ENCODE measurements at places on chromosomes 12 and 14. TPM values are rescaled to one million over a fixed set of nuclear protein-coding genes. Genes with fewer than 3 reads are reported as not detected.

Gene MYO1A
- polyA plus RNA-seq = not detected

Gene KRT78
- polyA plus RNA-seq = 0.07 TPM

Gene GDF3
- 0.22 TPM for polyA plus RNA-seq

Gene LGALS3
- 308 TPM for polyA plus RNA-seq

Gene INHBE
- polyA plus RNA-seq = 0.01 TPM

Gene HOXC6
- 0.03 TPM for polyA plus RNA-seq

- no peak for DNase-seq
Measured at GRCh38 chr12:49357103-49357678, 10.1 kb upstream of the SPATS2 start.

GRCh38 chr12:105986779-105987684 is 151.7 kb downstream of the NUAK1 start:
- DNase-seq = no peak

- no peak for DNase-seq
Measured at GRCh38 chr12:125149160-125150108, 84.2 kb downstream of the AACS start.

GRCh38 chr12:19967431-19967830 is 400.9 kb upstream of the PDE3A start:
- no peak for DNase-seq

GRCh38 chr14:61646366-61647116 is 48.8 kb upstream of the HIF1A start:
- no peak for DNase-seq

DNA sequence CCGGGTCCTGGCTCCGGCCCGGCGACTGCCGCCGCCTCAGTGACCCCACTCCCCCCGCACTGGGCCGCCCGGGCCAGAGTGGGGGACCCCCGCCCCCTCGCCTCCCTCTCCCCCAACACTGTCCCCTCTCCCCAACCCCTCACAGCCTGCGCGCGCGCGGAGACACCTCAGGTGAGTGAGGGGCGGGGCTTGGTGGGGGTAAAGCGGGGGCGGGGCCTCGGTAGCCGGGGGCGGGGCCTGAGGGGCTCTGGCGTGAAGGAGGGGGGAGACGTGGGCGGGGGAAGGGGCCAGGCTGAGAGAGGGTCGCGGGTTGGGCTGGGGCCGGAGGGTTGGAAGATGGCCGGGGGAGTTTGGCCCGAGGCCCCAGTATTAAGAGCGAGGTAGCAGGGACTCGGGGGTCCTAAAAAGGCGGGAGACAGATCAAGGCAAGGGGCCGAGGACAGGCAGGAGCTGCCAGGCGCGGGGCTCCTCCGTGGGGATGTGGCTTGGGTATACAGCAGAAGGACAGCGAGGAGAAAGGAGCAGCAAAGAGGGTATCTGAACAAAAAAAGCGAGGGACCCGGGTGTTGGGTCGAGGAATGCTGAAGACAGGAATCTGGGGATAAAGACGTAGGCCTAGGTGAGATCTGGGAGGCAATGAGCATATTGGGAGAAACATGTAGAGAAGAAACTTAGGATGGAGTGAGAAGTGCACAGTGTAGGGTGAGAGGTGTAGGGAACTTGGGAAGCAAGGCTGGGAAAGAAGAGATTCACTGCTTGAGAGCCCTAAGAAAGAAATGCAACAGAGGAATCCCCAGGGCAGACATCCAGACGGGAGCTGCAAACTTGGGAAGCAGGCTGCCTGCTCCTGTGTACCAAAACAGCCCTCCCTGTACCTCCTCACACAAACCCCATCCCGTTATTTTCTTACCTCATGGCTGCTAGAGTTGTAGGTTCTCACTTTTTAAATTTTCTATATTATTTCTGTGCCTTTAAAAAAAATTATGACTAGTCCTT is 10.8 kb downstream of the SUOX start:
- DNase-seq = peak; percentile 70

DNA sequence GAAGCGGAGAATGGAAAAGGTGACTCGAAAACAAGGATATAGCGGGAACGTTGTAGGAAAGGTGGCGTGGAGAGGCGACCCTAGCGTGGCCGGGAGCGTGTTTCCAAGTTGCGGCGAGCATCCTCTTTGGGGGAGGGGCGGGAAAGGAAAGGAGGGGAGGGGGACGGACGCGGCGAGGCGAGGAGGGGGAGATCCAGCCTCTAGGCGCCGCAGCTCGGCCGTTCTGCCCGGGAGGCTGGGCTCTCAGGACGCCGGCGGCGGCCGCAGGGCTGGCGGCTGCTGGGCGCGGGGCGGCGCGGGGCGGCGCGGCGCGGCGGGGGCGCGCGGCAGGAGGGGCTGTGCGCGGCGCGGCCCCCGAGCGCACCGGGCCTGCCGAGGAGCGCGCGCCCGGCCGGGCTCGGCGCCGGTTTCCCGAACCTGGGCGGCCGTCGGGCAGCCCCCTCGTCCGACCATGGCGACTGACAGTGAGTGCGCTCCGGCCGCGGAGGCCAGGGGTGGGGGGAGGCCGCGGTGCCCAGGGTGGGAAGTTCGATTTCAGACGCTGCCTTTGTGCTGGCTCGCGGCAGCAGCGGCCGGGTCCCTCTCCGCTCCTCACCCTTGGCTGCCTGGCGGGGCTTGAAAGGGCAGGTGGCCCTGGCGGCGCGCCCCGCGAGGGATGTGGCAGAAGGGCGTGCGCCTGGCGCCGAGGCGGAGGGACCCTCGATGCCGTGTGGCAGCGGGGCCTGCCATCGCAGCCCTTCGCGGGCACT is 50.3 kb downstream of the SNAPC1 start:
- no peak for DNase-seq

DNA sequence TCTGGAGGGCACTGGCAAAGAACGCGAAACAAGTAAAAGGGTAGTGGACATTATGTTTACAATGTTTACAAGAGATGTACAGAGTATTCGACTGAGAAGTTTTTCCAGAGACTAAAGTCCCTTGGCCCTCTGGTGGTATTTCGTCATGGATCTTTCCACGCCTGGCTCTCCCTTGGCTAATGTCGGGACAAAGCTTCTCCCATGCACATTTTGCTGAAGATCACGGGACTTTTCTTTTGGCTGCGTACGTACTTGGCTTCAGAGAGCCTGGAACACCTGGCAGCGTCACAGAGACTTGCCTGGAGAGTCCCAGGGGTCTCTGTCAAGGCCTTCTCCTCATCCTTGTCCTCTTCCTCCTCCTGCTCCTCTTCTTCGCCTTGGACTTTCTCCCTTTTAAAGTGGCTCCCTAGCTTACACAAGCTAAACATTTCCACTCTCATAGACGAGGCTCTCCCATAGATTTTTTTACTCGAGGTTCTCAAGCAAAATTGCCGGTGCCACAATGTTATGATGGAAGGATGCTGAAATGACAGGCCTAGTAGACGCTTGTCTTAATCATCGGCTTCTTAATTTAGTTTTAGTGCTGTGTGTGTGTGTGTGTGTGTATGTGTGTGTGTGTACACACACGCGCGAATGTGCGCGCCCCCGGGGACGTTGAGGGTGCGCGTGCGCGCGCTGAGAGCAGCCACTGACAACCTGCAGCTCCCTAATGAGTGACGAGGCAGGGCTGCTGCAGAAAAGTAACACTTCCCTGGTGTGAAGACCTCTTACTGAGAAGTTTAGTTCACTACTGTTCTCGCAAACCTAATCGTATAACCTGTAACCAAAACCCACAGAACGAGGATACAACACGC is 4.9 kb upstream of the FOXG1 start:
- DNase-seq = no peak

- DNase-seq = no peak
Measured at GRCh38 chr12:121958541-121959240, 40.3 kb downstream of the CFAP251 start.

- no peak for DNase-seq
Measured at GRCh38 chr12:1205512-1206060, 214.6 kb downstream of the ERC1 start.

GRCh38 chr14:52342849-52343596 is 28.9 kb downstream of the PTGER2 start:
- no peak for DNase-seq

DNA sequence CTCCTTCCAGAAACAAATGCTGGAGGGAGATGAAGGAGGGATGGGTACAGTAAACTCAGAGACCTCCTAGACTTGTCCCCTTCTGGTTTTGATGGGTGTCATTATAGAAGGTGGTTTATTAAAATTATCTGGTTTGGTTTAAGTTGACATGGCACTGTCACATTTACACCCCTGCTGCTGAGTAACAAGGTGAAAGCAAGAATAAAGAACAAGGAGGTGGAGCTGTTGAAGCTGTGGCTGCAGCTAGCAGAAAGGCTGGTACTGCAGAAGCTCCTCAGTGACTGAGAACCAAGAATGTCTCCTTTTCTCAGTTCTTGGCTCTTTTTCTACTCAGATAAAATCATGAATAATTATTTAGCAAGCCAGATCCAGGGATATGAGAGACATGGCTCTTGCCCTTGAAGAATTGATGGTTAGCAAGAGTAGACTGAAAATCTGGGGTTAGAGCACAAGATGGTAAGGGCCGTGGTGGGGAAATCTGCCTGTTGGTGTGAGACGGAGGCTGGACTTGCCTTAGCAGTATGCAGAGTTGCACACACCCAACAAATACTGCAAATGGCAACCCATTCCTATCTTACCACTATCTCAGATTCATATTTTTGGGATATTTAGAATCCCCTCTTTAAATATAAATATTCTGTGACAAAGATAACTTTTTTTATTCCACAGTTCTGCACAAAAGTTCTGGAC is at the start of gene GZMH:
Gene GZMH, minus strand, starts transcription at position 31 of the 690 bp plus-strand sequence. CDS start 72 bp downstream, outside the sequence.
- no peak for DNase-seq

DNA sequence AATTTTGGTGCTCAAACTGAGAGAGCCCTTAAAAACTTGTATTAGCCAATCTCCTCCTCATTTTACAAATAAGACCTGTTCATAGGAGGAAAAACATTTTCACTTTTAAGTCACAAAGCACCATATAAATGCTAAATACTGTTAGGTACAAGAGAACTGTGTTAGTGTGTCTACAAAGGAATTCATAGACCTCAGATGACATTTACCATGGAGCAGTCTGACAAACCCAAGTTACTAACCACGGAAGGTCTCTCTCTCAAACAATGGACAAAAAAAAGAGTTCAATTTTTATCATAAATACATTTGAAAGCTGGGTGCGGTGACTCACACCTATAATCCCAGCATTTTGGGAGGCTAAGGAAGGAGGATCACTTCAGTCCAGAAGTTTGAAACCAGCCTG is 10.0 kb downstream of the SBNO1 start:
- no peak for DNase-seq

DNA sequence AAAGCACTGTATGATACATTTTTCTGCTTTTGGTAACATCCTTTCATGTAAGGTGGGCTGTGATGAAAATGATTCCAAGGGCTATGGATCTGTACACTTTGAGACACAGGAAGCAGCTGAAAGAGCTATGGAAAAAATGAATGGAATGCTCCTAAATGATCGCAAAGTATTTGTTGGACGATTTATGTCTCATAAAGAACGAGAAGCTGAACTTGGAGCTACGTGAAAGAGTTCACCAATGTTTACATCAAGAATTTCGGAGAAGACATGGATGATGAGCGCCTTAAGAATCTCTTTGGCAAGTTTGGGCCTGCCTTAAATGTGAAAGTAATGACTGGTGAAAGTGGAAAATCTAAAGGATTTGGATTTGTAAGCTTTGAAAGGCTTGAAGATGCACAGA is 22.1 kb upstream of the SRGAP1 start:
- no peak for DNase-seq

- DNase-seq = peak; percentile 8
Measured at GRCh38 chr12:115771065-115771464, 506.4 kb downstream of the MED13L start.

DNA sequence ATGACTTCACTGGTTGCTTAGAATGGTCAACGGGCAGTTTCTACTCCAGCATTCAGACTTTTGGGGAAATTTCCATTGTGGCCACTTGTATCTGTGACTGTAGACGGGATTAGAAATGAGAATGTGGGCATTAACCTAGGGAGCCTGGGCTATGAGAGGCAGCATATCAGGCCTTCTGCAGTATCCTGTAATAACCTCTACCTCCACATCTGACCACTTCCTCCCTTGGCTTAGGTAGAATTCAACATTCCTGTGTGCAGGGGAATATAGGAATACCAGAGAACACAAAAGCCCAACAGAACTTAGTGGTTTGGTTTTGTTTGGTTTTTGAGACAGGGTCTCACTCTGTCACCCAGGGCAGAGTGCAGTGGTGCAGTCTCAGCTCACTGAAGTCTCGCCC is 76.4 kb upstream of the HOXC13 start:
- no peak for DNase-seq

GRCh38 chr14:75401361-75401760 is 26.5 kb upstream of the JDP2 start:
- peak; percentile 81 for DNase-seq

DNA sequence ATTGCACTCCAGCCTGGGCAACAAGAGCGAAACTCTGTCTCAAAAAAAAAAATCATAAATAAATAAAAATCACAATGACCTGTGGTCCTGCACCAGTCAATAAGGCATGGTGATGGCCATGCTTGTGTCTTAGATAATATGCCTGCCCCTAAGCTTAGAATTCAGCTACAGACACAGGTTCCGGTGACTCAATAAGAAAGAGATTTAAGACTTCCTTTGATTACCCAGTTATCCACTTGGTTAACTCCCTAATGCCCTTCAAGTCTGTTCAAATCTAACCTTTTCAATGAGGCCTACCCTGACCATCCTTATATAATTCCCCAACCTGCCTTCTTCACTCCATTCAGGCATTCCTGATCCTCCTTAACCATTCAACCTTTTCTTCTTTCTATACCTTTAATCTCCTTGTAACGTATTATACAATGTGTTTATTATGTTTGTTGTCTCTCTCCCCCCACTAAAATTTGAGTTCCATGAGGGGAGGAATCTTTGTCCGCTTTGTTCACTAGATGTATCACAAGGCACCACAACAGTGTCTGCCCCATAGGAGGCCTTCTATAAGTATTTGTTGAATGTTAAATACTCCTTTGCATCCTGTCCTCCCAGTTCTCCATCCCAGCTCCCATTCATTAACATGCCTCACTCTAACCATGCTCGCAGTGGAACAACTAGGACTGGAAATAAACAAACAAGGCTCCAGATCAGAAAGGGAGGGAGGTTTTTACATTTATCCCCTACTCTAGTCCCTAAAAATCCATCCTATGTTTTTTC is 8.9 kb downstream of the MAP4K5 start:
- no peak for DNase-seq

DNA sequence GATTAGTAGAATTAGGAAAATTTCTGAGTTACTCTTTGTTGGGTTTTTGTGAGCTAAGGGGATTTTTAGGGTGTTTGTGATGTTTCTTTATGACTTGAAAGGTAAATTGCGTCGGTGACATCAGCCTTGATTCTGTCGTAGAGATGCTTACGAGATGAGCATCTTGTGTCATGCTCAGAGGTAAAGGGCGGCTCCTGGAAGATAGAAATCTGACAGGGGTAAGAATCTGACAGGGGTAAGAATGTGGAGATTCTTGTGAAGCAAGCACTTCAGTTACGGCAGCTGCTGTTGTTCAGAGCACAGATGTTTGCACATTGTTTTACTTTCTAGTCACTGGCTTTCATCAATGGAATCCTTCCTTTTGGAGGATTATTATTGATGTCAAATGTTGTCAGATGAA is 22.5 kb downstream of the EML1 start:
- DNase-seq = no peak

All from heart right ventricle (tissue), 16 donors.